T-helper 17 cell (primary cell): ENCODE measurements at places on chromosomes 4 and X.

GRCh38 chr4:78569306-78569821, 17.8 kb downstream of the ANXA3 start:
- DNase-seq = no peak
- H3K27me3 ChIP-seq = peaks cover 43% of the 10 kb centered on the region
- H3K4me3 ChIP-seq = no peak overlapping the region
- H3K27ac ChIP-seq = no peak overlapping the region
- H3K4me1 ChIP-seq = no peaks in the 10 kb centered on the region

DNA sequence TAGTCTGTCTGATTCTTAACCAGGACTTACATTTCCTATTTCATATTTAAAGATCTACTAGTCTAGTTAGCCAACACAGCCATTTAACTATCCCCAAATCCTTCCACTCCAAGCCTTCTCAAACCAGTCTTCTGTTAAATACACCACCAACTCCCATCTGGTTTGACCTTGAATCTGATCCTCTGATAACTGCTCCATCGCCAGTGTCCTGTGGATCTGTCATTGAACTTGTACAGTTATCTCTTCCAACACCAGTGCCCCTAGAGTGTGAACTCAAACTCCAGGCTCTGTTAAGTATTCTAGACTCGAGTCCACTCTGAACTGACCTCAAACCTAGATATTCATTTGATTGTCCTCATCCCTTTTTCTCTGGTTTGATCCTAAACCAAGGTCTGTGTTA, 14.4 kb downstream of the WDR13 start:
- no peaks in the 10 kb centered on the region for H3K27me3 ChIP-seq
- DNase-seq = no peak
- H3K4me3 ChIP-seq = no peak overlapping the region

DNA sequence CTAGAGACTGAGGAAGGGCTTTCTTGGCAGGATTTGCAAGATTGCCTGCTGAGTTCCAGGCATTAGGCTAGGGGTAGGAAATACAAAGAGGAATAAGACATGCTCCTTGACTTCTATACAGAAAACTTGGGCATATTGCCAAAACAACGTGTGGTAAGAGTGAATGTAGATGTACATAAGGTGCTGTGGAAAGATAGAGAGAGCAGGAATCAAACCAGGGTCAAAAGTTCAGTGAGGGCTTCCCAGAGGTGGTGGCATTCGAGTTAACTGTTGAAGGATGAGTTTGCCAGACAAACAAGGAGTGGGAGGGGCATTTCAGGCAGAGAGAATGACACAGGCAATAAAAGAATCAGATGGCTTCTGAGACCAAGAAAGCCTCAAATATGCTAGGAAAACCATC, 187.9 kb downstream of the KDR start:
- no peak overlapping the region for H3K4me3 ChIP-seq
- H3K27ac ChIP-seq = no peak overlapping the region
- H3K36me3 ChIP-seq = peaks cover 3% of the 10 kb centered on the region
- H3K27me3 ChIP-seq = no peaks in the 10 kb centered on the region
- no peak for DNase-seq
- H3K4me1 ChIP-seq = peaks cover 14% of the 10 kb centered on the region

DNA sequence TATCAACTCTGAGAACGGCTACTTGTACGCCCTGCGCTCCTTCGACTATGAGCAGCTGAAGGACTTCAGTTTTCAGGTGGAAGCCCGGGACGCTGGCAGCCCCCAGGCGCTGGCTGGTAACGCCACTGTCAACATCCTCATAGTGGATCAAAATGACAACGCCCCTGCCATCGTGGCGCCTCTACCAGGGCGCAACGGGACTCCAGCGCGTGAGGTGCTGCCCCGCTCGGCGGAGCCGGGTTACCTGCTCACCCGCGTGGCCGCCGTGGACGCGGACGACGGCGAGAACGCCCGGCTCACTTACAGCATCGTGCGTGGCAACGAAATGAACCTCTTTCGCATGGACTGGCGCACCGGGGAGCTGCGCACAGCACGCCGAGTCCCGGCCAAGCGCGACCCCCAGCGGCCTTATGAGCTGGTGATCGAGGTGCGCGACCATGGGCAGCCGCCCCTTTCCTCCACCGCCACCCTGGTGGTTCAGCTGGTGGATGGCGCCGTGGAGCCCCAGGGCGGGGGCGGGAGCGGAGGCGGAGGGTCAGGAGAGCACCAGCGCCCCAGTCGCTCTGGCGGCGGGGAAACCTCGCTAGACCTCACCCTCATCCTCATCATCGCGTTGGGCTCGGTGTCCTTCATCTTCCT, 2.7 kb downstream of the PCDH10 start:
- H3K27me3 ChIP-seq = peaks cover 54% of the 10 kb centered on the region
- no peak for DNase-seq
- H3K4me3 ChIP-seq = no peak overlapping the region

DNA sequence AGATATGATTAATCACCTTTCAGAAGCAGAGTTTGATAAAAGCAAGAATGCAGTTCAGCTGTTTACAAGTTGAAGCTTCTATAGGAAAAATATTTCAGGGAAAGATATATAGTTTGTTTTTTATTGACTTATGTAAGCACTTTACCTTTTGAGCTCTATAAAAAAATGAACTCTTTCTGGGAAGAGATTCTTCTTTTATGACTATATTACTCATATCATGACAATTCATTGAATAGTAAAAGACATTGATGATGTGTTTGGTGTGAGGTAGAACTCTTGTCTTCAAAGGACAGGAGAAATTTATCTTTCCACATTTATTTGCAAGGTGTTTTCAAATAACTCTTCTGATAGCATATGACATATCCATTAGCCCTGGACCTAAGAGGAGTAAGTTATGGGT, 156.6 kb downstream of the SLC4A4 start:
- H3K4me1 ChIP-seq = no peaks in the 10 kb centered on the region
- H3K27me3 ChIP-seq = peaks cover 17% of the 10 kb centered on the region
- H3K36me3 ChIP-seq = peaks cover 3% of the 10 kb centered on the region
- DNase-seq = no peak
- H3K27ac ChIP-seq = no peak overlapping the region
- no peak overlapping the region for H3K4me3 ChIP-seq

DNA sequence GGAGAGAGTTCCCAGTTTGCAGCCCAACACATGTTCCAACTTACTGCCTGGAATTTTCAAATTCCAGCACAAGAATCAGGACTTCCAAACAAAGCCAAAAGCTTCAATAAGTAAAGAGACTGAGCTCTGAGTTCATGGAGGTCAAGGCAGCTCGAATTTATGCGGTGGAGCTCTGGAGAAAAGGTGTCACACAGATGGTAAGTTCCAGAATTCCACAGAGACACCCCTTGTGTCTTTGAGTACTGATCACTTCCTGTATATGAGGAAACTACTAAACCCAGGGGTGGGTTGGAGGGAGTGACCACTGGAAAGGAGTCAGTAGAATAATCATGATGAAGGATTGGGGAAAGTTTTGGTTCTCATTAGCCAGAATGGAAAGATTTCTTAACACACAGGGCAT, 118.5 kb upstream of the GUCY1A1 start:
- no peaks in the 10 kb centered on the region for H3K36me3 ChIP-seq
- no peak overlapping the region for H3K4me3 ChIP-seq
- H3K4me1 ChIP-seq = no peaks in the 10 kb centered on the region
- DNase-seq = no peak
- H3K27ac ChIP-seq = no peak overlapping the region
- H3K27me3 ChIP-seq = no peaks in the 10 kb centered on the region

GRCh38 chrX:118468122-118468521, 27.5 kb upstream of the DOCK11 start:
- no peak for DNase-seq
- no peak overlapping the region for H3K27ac ChIP-seq
- H3K4me1 ChIP-seq = no peaks in the 10 kb centered on the region
- H3K27me3 ChIP-seq = no peaks in the 10 kb centered on the region
- H3K36me3 ChIP-seq = no peaks in the 10 kb centered on the region
- H3K4me3 ChIP-seq = no peak overlapping the region

DNA sequence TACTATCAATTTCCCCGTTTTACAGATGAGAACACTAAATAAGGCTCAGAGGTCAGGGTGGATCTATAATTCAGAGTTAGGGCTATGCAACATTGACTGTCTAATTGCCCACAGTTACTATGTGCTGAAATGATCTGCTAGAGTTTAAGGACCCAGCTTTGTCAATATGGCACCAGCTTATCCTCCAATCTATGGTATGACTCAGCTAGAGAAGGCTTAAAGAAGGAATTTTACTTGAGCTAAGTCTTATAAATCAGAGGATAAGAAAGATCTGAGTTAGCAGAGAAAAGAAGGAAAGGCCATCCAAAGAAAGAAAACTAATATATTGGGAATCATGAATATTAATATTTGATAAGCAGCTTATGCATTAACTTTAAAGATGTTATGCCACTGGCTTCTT, 78.1 kb downstream of the ASB9 start:
- no peaks in the 10 kb centered on the region for H3K4me1 ChIP-seq
- H3K36me3 ChIP-seq = peaks cover 2% of the 10 kb centered on the region
- no peak for DNase-seq
- no peak overlapping the region for H3K27ac ChIP-seq
- no peak overlapping the region for H3K4me3 ChIP-seq

DNA sequence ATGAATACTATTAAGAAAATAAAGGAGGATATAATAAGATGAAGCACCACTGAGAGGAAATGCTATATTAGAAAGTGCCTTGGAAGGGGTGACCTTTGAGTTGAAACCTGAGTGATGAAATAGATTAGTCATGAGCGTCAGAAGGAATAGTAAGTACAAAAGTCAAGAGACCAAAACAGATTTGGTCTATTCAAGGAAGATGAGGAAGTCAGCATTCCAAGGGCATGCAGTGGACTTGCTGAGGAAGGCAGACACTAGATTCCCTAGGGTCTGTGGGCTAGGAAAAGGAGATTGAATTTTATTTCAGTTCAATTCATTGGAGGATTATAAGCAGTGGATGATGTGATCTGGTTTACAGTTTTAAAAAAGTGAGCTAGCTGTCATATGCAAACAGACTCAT, 73.0 kb upstream of the WDFY3 start:
- no peaks in the 10 kb centered on the region for H3K36me3 ChIP-seq
- no peak overlapping the region for H3K27ac ChIP-seq
- no peaks in the 10 kb centered on the region for H3K4me1 ChIP-seq
- H3K4me3 ChIP-seq = no peak overlapping the region
- DNase-seq = no peak

GRCh38 chrX:9829308-9830267, 43.4 kb downstream of the SHROOM2 start:
- DNase-seq = no peak
- no peak overlapping the region for H3K27ac ChIP-seq
- H3K4me3 ChIP-seq = no peak overlapping the region
- H3K27me3 ChIP-seq = peaks cover 20% of the 10 kb centered on the region

- H3K36me3 ChIP-seq = no peaks in the 10 kb centered on the region
- no peaks in the 10 kb centered on the region for H3K27me3 ChIP-seq
- H3K4me1 ChIP-seq = no peaks in the 10 kb centered on the region
- H3K4me3 ChIP-seq = no peak overlapping the region
- no peak for DNase-seq
These were observed 286.1 kb downstream of the CHIC1 start for GRCh38 chrX:73849073-73849472.

DNA sequence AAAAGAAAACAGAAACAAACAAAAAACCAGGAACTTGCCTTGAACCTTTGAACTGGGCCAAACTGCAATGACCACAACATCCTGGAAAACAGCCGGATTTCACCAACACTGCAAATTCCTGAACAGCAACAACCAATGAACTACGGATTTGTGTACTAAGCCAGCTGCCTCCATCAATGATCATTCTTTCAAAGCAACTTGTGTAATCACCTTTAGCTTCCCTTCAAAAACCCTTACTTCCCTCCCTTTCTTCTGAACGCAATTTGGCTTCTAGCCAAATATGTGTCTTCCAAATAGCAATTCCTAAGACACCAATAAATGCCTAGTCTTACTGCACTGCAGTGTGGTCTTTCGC, 98.5 kb upstream of the FAM47C start:
- no peaks in the 10 kb centered on the region for H3K36me3 ChIP-seq
- H3K27ac ChIP-seq = no peak overlapping the region
- no peaks in the 10 kb centered on the region for H3K4me1 ChIP-seq
- H3K4me3 ChIP-seq = no peak overlapping the region
- no peaks in the 10 kb centered on the region for H3K27me3 ChIP-seq

DNA sequence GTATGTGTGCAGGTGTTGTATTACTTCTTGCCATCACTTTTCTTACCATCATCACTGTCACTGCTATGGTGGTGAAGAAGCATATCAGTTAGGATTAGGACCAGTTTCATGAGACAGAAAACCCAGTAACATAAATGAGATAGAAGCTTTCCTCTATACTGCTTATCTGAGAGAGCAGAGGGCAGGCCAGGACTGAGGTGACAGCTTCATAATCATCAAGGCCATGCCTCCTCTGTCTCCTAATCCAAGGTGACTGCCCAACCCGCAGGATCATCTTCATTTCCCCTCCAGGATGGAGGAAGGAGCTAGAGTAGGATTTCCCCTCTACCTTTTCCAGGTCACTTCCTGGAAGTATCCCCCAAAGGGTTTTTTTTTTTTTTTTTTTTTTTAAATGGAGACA, 35.4 kb downstream of the TMEM131L start:
- no peak overlapping the region for H3K4me3 ChIP-seq
- H3K36me3 ChIP-seq = peaks cover 7% of the 10 kb centered on the region
- H3K4me1 ChIP-seq = peaks cover 60% of the 10 kb centered on the region
- peak overlapping the region; percentile 82 for H3K27ac ChIP-seq

DNA sequence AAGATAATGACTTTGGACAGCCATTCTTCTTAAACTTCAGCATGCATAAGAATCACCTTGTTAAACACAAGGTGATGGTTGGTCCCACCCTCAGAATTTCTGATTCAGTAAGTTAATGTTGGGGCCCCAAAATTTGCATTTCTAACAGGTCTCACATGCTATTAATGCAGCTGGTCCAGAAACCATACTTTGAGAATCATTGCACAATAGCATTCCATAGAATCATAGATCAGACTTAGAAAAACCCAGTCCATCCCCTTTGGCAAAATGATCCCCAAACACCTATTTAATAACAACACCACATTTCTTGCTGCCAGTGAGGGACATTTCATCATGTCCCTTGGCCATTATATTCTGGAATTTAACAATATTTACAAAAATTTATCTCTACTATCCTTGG, 6.2 kb upstream of the MGAT4D start:
- DNase-seq = no peak
- no peak overlapping the region for H3K4me3 ChIP-seq
- peaks cover 3% of the 10 kb centered on the region for H3K4me1 ChIP-seq
- H3K27me3 ChIP-seq = peaks cover 87% of the 10 kb centered on the region

- no peak overlapping the region for H3K4me3 ChIP-seq
- no peak overlapping the region for H3K27ac ChIP-seq
- H3K36me3 ChIP-seq = no peaks in the 10 kb centered on the region
- H3K27me3 ChIP-seq = peaks cover 11% of the 10 kb centered on the region
- H3K4me1 ChIP-seq = no peaks in the 10 kb centered on the region
- DNase-seq = no peak
These were observed 16.8 kb downstream of the ARHGAP6 start for GRCh38 chrX:11648705-11649519.

- no peaks in the 10 kb centered on the region for H3K27me3 ChIP-seq
- H3K36me3 ChIP-seq = peaks cover 2% of the 10 kb centered on the region
- H3K27ac ChIP-seq = no peak overlapping the region
These were observed 44.2 kb downstream of the ABHD18 start for GRCh38 chr4:128009428-128009827.

DNA sequence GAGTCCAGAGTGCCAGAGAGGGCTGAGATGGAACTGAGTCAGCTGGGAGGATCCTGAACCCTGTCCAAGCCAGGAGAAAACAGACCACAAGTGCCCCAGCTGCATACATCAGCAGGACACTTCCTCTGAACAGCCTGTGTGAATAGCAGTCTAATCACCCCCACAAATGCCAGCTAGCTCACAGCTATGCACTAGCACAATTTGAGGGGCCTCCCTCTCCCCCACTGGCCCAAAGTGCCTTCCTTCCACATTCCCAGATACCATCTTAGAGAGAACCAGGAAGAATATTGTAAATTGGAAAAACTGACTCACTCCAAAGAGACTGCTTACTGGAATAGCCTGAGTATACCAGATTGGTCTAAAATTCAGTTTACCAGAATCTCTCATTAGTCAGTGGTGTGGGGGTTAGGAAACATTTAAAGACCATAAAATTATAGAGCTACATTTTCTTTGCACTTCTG, 292.6 kb upstream of the KLF3 start:
- H3K4me1 ChIP-seq = peaks cover 10% of the 10 kb centered on the region
- no peaks in the 10 kb centered on the region for H3K27me3 ChIP-seq
- H3K36me3 ChIP-seq = peaks cover 6% of the 10 kb centered on the region
